ENCODE measurements at places on chromosomes 3 and 15.

DNA sequence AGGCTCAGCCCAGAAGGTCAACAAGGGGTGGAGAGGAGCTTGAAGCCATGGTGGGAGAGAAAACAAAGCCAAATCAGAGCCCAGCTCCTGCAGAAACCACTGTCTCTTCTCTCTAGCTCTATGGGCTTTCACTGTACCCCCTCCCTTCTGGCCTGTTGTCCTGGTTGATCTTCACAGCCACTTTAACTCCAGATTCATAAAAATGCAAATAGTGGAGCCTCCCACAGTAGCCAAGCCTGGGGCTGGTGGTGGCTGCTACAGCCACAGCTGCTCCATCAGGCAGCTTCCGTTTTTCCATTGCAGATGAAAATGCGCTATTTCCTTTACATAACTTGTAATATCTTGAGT is 20.7 kb upstream of the CAV3 start:
- no peak for DNase-seq

DNA sequence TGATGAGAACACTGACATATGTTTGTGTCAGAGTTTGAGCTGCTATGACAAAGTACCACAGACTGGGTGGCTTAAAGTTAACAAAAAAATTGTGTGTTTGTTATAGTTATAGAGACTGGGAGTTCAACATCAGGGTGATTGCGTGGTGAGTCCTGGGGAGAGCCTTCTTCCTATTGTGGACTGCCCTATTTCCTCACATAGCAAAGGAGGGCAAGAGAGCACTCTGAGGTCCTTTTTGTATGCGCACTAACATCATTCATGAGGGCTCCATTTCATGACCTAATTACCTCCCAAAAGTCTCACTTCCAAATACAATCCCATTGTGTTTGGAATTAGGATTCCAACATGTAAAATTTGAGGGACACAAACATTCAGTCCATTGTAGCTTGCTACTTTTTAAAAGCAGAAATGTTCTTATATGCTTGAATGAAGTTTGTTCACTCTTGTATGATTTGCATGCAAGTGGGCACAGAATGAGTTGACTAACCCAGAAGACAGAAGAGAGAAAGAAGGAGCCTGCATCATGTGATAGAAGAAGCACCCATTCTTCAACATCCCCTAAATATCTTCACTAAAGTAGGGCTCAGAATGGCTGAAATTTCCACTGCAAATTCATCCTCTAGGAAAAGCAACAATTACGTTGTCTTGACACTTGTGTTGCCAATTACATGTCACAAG is 18.9 kb upstream of the ALCAM start:
- no peak for DNase-seq

- DNase-seq = no peak
These were observed 25.2 kb downstream of the CCNL1 start for GRCh38 chr3:157134620-157135191.

GRCh38 chr3:197137751-197138150 is 108.1 kb upstream of the MELTF start:
- DNase-seq = no peak

GRCh38 chr3:23837286-23837685 is 31.5 kb downstream of the UBE2E1 start:
- DNase-seq = no peak

- no peak for DNase-seq
These were observed 65.3 kb downstream of the KLF13 start for GRCh38 chr15:31391687-31392671.

DNA sequence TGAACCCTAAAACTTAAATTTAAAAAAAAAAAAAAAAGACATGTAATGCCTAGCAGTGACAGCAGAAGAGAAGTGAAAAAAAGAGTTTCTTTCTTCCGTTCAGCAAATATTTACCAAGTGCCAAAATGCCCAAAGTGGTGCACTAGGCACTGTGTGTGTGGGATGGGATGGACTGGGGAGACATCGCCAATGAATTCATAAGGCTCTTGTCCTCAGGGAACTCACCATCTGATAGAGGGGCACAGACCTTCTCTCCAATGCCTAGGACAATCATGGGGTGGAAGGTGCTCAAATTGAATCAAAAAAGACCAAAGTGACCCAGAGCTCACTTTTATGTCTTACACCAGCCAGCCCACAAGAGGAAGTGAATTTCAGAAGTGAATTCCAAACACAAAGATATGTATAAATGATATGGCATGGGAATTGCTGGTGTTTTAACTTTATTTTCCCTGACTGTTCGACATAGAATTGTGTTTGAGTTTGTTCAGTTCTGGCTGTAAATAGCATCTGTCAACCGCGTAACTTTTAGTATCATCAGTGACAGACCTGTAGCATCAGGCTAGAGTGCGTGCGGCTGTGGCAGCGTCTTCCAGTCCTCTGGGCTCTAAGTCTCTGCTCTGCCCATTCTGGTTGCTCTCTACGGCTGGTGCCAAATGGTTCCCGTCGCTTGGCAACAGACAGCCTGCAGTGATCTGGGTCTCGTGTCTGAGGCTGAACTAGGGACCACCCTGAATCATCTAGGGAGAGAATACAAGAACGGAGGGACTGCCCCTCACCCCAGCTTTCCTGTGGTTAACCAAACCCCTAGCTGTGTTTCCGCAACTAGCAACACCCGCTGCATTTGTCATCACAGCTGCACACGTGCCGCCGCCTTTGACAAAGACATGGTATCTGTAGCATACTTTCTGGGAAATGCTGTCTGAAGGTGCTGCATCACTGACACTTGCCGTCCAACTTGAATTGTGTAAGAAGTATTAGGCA is 154.0 kb upstream of the THBS1 start:
- no peak for DNase-seq

DNA sequence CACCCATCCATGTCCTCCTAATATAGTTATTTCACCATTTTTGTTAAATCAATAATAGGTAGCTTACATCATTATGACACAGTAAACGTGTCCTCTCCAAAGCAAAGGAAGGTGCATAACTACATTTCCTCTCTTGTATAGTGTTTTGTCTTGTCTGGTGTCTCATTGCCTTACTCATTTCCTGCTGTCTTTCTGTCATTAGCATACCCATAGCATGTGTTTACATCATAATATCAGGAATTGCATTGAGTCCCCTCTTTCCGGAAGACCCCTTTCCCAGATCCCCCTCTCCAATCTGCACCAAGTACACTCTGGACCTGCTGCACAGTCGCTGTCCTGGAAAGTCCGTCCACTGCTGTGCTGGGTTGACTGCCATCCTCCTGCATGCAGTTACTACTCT is 47.9 kb downstream of the SOX14 start:
- no peak for DNase-seq

DNA sequence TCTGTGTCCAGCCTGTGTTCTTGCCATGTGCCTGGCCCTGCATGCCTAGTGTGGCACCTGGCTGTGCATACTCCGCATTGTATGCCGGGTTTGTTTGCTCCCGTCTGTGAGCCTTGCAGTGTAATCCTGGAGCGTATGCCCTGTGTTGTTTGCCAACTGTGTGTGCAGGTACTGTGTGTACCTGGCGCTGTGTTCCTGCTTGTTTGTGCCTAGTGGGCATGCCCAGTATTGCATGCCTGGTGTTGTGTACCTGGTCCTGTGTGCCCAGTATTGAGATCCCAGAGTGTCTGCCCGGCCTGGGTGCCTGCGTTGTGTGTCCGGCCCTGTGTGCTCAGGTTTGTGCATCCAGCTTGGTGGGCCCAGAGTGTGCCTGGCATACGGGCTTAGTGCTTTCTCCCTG is 54.5 kb upstream of the CHRNA7 start:
- no peak for DNase-seq

DNA sequence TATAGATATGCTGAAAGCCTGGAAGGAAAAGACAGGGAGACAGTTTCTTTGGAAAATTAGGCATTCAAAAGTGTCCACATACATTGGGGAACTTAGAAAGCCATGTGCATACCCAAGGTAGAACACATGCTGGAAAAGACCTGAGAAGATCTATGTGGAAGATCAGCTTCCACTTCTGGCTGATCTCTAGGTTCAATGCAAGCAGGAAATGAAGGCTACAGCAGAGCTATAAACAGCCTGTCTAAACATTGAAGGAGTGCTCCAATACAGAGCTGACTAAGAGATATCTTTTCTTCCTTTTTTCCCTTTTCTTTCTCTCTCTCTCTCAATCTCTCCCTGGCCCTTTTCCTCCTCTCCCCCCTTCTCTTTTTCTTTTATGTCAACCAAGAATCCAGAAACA is 73.6 kb upstream of the TCF12 start:
- DNase-seq = no peak

DNA sequence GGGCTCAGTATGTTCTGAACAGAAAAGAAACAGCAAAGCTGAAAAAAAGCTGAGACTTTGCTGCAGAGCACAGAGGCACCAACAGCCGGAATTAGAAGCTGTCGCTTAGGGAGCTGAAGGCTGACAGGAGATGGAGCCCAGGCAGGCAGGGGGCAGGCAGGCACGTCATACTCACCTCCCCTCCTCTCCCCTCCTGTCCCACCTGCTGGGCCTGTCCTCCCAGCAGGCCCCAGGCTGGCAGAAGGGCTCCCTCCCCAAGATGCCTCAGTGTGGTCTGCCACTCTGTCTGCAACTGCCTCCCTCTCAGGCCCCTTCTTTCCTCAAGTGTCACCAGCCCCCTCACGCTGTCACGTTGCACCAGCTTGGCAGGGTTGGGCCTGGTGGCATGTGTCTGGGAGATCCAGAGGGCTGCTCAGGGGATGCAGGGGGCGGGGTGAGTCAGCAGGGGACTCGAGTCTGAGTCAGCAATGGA is 3.2 kb upstream of the ANKRD63 start:
- no peak for DNase-seq

GRCh38 chr15:99006904-99007495 is 592 bp downstream of the PGPEP1L start:
- no peak for DNase-seq

GRCh38 chr3:10299679-10300078 is 6.9 kb upstream of the GHRL start:
- no peak for DNase-seq

- DNase-seq = no peak
These were observed 3.9 kb downstream of the SCN5A start for GRCh38 chr3:38645601-38646000.

DNA sequence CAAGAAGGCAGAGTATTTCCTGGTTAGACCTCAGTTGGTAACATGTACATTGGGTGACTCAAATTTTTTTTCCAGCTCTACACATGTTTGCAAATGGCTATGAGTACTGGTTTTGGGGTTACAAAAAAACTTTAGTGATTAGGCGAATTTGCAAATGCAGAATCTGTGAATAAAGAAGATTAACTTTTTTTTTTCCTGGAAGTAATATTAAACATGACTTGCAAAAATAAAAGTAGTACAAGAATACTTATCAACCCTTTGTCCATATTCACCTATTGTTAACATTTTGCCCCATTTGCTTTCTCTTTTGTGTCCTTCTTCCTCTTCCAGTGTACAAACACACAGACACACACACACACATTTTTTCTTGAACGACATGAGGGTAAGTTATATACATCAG is 47.6 kb upstream of the RYK start:
- no peak for DNase-seq

- DNase-seq = no peak
These were observed 40.5 kb downstream of the ZNF609 start for GRCh38 chr15:64500695-64501395.

- no peak for DNase-seq
These were observed 397.6 kb downstream of the EDEM1 start for GRCh38 chr3:5585085-5585484.

DNA sequence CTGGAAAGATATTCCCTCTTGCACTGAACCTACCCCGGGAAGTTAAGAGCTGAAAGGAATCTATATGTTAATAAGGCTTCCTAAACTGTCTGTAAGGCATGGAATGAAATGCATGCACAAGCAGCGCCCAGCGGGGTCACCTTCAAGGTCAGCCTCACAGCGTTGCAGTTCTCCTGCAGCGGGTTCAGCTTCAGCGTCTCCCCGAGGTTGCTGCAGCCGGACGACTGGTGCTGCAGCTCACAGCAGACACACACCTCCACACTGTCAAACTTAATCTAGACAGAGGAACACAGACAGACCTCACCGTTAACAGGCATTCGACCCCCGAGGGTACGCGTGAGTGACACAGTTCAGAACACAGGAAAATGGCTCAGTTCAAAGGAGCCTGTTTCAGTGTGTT is 73.3 kb downstream of the NSMCE3 start:
- no peak for DNase-seq

- DNase-seq = no peak
These were observed 10.0 kb downstream of the PLA2G4B start for GRCh38 chr15:41848631-41849030.

- no peak for DNase-seq
These were observed 586.9 kb upstream of the SGO1 start for GRCh38 chr3:20772869-20773268.

- no peak for DNase-seq
These were observed 24.3 kb upstream of the MASP1 start for GRCh38 chr3:187315872-187316271.

GRCh38 chr3:123741041-123741511 is 143.1 kb downstream of the MYLK start:
- DNase-seq = no peak

GRCh38 chr3:67646586-67647234 is 7.7 kb downstream of the SUCLG2 start:
- no peak for DNase-seq

DNA sequence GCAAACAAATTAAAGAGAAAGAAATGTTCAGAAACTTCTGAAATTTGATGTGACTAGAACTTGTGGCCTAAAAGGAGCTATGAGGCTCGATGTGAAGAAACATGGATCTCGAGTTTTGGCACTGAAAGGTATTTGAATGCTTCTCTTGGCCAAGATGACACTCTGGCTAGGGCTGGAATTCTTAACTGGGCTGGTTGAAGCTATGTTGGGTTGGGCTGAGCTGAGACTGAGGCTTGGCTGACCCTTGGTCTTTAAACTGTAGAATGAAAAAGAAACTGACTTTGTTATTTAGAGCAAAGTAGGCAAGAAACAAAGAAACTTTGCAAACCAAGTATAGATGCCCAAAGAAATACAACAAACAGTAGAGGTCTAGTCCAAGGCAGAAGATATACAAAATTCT is 28.1 kb upstream of the CLDN16 start:
- DNase-seq = no peak

DNA sequence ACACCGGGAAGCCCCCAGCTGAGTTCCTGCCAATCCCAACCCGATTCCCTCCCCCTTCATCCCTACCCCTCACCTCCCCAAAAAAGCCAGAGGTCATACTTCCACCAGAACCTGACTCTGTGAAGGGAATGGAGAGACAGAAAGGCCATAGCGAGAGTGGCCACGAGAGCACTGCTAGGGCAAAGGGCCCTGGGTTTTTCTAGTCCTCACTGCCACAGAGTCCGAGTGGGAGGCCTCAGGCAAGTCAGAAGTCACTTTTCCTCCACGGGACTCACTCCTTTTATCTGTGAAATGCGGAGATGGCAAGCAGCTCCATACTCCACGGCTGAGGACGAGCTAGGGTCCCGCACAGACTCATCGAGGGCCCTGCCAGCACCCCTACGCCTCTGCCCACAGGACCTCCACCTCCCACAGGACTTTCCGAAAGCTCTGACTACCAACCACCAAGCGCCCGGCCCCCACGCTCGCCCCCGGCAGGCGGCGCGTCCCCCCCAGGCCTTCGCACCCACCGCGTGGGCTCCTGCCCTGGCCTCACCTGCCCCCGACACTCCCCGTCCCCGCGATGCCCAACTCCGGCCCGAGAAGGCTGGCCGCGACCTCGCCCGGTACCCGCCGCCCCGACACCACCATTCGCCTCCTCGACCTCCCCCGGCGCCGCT is 792 bp downstream of the ATP13A3 start:
- DNase-seq = no peak

All from NCI-H446 (cell line).